ENCODE measurements at places on chromosomes 1 and 21.
A peak's percentile ranks its signal among the peaks of the same experiment; 100 is the strongest.

GRCh38 chr1:155607708-155608107 is 2.3 kb upstream of the MSTO1 start:
- DNase-seq = no peak

DNA sequence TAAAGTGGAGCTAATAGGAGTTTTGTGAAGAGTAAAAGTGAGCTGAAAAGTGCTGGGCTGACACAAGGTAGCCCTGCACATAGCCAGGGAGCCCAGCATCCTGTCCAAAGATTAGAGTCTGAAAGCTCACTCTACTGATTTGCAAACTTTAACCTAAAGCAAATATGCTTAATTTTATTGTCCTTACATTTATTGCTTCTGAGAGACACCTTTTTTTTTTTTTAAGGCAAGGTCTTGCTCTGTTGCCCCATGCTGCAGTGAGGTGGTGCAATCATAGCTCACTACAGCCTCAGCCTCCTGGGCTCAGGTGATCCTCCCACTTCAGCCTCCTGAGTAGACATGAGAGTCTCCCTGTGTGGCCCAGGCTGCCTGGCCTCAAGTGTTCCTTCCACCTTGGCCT is 16.5 kb downstream of the MGST3 start:
- no peak for DNase-seq

GRCh38 chr1:31937300-31938183 is 626 bp downstream of the PTP4A2 start:
- peak; percentile 86 for DNase-seq

DNA sequence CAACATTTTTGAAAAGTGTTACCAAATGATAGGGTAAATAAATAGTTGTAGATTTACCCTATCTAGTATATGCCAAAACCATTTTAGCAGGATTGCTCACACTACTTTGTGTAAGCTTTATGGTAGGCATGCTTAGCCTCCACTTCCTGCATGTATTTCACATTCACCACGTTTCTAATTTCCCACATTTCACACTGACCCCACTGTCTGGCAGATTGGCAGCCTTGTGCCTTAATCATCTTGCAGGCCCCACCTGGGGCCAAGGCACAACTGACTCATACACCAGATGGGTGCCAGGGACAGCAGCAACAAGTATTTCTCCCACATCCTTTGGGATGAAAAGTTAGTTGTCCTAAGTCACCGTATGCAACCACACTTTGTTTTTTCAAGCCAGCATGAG is 21.2 kb upstream of the CENPF start:
- DNase-seq = no peak

DNA sequence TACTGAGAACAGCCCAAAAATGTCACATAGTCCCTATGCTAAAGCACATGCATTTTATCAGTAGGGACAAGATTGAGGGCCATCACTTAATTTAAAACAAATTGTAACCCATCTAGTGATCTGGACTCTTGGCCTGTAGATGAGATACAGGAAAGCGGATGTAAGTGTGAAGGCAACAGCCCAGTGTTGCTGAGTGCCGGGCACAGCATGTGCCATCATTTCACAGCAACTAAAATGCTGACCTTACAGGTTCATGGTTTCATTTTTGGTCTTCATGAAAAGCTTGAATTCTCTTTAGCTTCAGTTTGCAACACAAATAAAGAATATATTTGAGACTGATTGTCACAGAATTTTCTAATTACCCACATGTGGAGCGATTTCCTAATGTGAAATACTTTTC is 5.8 kb downstream of the COG2 start:
- no peak for DNase-seq

DNA sequence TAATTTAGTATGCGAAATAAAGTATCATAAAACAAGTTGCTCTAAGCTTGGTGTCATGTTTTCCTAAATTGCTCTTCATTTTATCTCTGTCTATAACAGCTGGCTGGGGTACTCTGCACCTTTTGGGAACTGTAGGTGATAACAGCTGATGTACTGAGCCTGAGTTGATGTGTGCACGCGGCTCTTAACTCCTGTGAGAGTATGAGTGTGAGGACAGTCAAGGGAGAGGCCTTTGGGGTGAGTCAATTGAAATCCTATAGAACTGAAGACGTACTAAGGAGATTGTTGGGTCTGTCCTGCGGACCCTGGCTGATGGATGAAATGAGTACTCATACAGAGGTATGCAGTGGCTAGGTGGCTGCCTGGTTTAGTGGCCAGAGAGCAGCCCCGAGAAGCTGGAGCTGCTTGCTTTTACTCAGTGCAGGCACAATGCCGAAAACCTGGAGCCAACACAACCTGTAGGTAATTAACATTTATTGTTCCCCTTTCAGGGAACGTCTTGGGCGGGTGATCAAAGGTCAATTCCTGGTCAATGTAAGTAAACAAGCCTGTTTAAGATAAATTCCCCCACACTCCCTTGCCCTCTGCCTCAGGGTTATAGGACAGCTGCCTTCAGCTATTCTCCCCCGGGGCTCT is 188.5 kb downstream of the PRDM2 start:
- no peak for DNase-seq

DNA sequence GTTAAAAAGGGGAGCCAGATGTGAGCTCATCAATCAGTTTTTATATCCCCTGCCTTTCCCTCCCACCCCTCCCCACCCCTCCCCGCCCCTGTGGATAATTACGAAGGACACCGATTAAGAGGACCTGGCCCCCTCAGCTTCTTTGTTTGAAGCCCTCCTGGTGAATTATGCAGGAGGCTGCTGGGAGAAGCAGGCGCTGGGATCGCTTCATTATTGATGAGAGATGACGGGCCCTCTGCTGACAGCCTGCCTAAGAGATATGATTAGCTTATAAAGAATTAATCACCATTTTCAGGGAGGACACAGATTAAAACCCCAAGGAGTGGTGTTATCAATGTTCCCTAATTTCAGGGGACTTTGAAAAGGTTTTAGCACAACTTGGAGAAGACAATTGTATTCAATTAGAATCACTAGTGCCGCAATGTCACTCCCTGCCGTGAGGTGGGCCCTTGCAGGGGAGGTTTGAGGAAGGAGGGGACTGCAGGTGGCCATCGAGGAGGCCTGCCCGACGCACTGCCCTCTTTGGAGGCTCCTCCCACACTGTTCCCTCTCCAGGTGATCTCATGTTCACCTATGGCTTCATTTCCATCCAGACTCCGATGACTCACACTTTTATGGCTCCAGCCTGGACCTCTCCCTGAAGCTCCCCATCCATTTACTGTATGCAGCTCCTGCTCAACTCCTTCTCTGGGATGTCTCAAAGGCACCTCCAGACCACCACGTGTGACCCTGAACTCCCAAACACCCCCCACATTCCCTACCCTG is 67.0 kb upstream of the KLHDC7A start:
- no peak for DNase-seq

- DNase-seq = peak; percentile 50
Observed at GRCh38 chr1:46179138-46180081, 3.1 kb upstream of the P3R3URF start.

DNA sequence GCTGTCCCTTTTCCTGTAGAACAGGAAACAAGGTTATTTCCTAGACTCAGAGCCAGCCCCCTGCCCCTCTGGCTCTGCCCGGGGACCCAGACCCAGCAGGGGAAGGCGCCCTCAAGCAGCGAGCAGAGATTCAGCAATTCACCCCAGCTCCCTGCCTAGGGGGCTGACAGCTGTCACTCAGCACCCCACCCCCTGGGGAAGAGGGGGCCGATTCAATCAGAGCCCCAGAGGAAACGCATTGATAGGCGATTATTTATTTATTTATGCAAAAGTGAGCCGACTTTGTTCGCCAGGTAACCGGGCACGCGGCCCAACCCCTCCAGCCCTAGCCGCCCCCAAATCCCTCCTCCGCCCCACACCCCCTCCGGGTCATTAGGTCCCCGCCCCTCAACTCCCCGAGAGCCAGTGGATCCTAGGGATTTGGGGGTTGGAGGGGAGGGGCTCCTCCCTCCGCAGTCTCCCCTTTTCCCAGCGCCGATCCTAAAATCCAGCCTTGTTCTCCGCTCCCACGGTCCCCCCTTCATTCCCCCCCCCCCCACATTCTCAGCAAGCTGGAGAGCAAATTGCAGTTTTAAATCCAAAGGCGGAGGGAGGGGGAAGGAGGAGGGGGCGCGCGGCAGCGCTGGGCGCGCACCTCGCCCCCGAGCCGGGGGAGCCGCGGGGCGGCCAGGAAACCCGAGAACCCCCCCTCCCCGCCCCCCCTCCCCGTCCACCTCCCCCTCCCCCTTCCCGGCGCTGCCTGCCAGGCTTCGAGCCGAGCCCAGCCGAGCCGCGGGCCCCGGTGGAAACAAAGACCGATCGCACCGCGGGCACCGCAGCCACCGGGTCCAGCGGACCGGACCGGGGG is 1.3 kb downstream of the AHDC1 start:
- DNase-seq = no peak

DNA sequence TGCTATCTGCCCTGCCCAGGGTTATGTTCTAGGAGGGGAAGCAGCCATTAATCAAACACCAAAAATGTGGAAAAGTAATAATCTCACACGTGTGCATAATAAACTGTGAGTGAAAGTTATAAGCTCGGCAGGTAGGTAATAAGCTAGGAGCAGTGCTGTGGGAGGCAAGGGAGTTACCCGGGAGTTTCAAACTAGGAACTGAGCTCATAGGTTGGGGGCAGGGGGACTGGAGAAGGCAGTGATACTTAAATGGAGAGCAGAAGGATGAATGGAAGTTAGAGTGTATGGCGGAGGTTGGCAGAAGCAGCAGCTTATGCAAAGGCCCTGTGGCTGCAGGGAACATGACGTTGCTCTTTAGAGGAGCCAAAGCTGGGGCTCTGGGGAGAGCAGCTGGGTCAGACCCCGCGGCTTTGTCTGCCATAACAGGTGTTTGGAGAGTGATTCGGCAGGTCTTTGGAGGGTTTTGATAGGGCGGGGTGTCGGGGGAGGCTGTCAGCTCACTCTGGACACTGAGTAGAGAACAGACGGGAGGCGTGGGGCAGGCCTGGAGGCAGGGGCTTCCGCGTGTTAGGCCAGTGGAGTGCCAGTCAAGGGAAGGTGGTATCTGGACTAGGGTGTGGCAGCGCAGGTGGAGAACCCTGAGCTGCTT is 20.0 kb downstream of the PTPRF start:
- no peak for DNase-seq

GRCh38 chr1:41041614-41042270 is 20.2 kb upstream of the SLFNL1 start:
- DNase-seq = no peak

DNA sequence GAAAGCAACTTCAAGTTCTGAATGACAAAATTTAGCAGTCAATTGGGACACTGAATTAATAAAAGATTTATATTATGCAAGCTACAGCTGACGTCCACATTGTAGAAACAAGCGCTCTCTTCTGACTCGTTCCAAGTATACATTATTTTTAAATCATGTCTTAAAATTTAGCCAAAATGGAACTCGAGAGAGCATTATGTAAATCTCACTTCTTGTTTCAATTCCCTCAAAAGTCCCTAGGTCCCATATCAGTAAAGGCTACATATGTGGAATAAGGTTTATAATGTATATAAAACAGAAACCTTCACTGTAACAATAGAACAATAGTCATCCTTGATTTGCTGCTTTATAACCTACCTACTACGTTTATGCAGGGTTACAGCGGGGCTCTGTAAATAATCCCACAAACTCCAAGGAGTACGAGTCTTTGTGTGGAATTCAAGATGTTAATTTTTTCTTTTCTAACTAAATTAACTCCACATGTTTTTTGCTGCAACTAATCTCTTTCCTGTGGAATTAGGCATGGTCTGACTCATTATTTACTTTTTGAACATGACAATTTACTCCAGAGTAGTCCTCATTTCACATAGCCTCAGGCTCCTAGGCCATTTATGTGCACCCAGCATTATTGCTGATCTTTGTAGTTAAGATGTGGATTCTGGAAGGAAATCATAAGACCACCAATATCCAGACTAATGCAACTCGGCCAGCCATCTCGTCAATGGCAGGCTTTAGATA is 785.1 kb downstream of the LTN1 start:
- DNase-seq = no peak

GRCh38 chr1:9840176-9840575 is 16.4 kb upstream of the CLSTN1 start:
- no peak for DNase-seq

GRCh38 chr1:17218939-17219338 is 14.0 kb downstream of the PADI1 start:
- no peak for DNase-seq

DNA sequence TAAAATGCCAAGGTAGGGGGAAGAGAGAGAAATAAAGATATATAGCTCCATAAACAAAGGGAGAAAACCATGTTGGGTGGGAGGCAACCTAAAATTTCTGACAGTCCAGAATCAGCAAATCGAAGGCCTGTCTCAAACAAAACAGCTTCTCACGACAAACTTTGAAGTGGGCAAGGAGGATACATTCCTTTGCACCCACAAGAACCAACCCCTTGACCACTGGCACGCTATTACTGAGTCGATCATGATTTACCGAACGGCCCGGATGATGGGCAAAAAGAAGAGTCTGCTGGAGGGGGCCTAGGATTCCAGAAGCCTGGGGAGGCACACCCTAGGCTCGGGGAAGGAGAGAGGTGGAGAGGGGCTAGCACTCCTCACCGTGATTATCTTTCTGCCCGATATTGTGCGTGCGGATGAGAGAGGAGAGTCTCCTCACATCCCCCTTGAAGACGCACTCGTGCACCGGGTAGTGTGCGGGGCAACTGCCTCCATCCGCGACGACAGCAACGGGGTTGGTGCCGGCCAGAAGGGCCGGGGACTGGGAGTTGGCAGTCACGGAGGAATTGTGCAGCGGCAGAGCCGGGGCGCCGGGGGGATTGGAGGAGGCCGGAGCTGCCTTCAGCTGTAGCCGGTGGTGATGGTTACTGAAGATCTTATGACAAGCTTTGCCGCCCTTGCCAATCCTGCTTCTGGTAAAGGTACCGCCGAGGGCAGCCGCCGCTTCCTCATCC is 756 bp downstream of the ANKRD13C start:
- peak; percentile 44 for DNase-seq

DNA sequence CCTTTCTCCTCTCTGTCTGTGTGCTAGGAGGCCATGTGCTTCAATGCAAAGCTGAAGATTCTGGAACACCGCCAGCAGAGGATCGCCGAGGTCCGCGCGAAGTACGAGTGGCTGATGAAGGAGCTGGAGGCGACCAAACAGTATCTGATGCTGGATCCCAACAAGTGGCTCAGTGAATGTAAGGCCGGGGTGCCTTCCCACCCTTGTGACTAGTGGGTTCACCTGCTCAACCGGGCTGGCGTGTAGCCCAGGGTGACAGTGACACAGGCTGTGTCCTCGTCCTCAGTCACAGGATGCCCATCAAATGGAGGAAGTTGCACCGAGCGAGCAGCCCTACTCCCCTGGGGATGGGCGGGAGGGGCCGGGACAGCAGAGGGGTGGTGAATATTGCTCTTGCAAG is 544.1 kb downstream of the KIF26B start:
- DNase-seq = no peak

Data from C1 segment of cervical spinal cord (tissue), 14 donors.